ENCODE measurements at places on chromosomes 5 and 9.

DNA sequence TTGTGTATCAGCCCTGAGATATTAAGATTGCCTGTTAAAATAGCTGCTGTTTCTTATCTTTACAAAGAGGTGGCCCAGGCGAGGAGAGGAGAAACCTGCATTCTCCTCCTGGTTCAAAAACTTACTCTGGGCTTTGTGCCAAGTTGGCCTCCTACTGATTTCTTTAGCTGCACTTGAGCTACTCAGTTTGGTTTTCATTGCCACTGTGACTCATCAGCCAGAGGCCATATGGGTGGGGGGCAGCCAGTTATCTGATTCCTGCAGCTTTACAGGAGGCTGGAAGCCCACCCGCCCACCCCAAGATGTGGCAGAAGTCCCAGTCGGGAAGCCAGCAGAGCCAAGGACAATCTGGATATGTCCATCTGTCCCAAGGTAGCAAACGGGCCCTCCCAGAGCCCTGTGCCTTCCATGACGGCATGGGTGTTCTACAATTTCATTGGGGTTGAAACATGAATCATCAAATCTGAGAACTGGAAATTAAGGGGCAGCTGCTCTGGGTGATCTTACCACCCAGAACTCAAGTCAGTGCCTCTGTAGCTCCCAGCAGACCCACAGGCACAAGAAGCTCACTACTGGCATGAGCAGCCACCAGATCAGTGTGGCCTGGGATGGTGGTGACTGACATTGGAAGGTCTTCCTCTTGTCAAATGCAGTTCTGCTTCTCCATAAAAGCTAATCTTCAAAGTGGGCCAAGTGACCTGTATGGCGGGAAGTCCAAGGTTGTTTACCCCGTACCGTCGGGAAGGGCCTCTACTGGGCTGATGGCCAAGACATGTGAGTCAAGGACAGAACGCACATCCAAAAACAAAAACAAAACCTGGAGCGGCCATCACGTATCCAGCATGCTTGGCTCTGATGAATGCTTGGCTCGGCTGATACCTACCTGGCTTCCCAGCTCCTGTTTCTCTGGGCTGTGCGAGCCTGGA lies 15.6 kb downstream of the FCN2 start:
- peak; percentile 20 for DNase-seq
- no peaks in the 10 kb centered on the region for H3K27me3 ChIP-seq
- H3K36me3 ChIP-seq, result no peaks in the 10 kb centered on the region
- H3K27ac ChIP-seq, result no peak overlapping the region
- no peaks in the 10 kb centered on the region for H3K4me1 ChIP-seq

DNA sequence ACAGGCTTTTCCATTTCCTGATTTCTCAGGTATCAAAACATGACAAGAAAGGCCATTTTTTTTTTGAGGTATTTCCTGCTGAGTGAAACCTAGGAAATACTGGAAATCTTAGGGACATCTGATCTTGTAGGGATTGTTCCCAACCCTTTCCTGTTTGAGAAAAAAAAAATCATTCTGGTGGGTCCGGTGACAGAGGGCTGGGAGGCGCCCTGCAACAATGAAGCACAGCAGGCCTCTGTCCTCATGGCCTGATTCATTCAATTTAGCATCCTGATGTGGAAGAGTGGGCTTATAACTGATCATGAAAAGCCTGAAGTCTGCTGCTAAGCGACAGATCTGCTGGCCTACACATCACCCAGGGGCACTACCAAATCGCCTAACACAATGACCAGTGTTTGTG lies 3.0 kb upstream of the C9orf153 start:
- H3K27ac ChIP-seq, result no peak overlapping the region
- no peak for DNase-seq
- no peak overlapping the region for H3K4me3 ChIP-seq
- no peaks in the 10 kb centered on the region for H3K27me3 ChIP-seq
- H3K4me1 ChIP-seq, result no peaks in the 10 kb centered on the region

DNA sequence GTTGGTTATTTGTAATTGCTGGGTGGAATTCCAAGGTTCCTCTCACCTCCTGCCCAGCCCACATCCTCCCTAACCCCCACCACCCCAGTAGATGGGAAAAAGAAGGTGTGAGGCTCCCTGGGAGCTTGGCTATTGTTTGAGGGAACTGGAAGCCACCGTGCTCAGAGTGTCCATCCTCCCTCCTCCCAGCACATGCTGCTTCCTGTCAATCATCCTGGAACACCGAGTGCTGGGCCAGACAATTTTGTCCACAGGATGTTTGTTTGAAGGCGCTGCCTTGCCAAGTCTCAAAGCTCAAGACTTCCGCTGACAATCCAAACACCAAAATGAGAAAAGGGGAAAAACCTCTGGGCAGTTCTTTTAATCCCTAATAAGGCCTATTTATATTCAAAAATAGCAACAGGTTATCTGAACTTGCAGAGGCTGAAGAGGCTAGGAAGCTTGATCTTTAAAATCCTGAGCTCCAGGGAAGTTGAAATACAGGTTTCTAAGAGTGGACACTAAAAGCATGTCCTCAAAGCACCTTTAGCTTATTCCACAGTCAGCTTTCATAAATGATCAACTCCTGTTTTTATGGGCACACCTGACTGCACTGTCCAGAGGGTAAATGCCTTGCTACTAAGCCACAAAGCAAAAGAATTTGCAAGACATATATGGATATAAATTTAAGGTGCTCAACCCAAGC lies 286.7 kb downstream of the NFIB start:
- H3K27me3 ChIP-seq, result no peaks in the 10 kb centered on the region
- peak; percentile 57 for DNase-seq
- H3K4me1 ChIP-seq, result peaks cover 17% of the 10 kb centered on the region
- H3K27ac ChIP-seq, result peak overlapping the region; percentile 30
- H3K36me3 ChIP-seq, result no peaks in the 10 kb centered on the region
- H3K4me3 ChIP-seq, result no peak overlapping the region

DNA sequence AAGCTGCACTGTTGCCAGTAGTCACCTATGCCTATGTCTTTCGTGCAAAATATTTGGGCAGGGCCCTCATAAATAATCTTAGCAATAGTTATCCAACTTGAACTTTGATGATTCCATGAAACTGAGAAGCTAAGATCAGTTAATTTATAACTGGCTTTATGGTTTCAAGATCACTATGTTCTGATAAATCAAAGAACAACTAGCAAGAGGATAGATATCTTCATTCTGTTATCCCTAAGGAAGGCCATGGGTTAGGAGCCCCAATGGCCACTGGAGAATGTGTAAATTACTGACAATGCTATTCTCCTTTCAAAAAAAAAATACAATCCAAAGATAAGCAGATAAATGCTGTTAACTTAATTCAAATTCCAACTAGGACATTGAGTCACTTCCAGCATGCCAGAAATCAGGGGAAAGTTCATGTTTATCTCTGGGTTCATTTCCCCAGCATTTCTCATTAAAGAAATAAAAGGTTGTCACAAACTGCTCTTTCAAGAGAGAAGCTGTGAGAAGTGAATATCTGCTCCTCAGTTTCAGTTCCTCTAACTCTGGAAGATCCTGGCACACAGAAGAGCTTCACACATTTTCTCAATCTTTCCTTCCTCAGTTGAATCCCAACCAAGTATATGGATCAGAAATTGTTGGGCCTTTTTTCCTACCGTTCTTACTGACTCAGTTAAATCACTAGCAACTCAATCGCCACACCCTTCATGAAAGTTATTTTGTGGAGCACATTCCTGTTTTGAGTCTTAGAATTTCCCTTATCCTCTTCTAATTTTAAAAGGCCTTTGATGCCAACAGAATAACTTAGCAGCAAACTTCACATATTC lies 59.6 kb upstream of the SLC1A1 start:
- no peak overlapping the region for H3K4me3 ChIP-seq
- H3K27ac ChIP-seq, result no peak overlapping the region
- no peaks in the 10 kb centered on the region for H3K36me3 ChIP-seq

- no peak overlapping the region for H3K4me3 ChIP-seq
- H3K4me1 ChIP-seq, result no peaks in the 10 kb centered on the region
- DNase-seq, result no peak
- no peak overlapping the region for H3K27ac ChIP-seq
- H3K27me3 ChIP-seq, result no peaks in the 10 kb centered on the region
- no peaks in the 10 kb centered on the region for H3K36me3 ChIP-seq
These were observed 90.6 kb upstream of the CXCL14 start for GRCh38 chr5:135669416-135669815.
